NCI-H446 (cell line): ENCODE measurements at places on chromosomes 6 and 20.

DNA sequence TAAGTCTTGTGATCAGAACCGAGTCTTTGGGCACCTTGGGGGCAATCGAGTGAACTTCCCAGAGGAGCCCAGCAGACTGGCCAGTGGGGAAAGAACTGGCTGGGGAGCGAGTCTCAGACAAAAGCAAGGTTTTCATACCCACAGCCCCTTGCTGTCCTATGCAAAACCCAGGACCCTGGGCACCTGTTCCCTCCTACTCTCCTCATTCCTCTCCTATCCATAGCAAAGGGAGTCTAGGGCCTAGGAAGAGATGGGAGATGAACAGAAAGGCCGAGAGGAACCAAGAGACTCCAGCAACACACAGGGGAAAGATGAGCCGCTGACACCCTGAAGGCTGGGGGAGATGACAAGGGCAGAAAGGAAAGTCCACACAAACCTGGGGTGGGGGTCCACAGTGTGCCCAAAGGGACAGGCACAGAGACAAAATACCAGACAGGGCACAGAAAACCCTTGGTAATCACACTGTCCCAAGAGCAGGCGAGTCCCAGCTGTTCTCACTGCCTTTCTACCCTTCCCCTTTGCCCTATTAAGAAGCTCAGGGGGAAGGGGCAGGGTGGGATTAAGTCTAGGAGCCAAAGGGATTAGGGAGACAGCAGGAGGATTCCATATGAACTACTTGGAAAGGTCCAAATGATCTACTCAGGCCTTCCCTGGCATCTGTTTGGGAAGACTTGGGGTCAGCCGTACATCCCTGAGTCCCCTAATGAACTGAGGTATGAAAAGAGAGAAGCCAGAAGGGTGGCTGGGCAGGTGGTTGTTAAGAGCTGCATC lies 6.5 kb downstream of the PPP1R18 start:
- DNase-seq: no peak

- DNase-seq: no peak
These were observed 27.3 kb downstream of the MAPK14 start for GRCh38 chr6:36054956-36055355.

GRCh38 chr6:170081556-170081955 lies 209.3 kb downstream of the DLL1 start:
- no peak for DNase-seq

DNA sequence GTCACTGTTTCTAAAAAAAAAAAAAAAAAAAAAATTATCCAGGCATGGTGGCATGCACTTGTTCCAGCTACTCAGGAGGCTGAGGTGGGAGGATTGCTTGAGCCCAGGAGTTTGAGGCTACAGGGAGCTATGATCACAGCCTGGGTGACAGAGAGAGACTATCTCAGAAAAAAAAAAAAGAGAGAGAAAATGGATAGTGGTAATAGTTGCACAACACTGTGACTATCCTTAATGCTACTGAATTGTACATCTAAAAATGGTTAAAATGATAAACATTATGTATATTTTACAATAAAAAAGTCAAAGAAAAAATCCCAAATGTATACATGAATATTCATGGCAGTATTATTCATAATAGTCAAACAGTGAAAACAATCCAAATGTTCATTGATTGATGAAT lies 23.0 kb downstream of the FERMT1 start:
- DNase-seq: no peak

- no peak for DNase-seq
These were observed 39.1 kb upstream of the MROH8 start for GRCh38 chr20:37218441-37218840.
